Uterus (tissue), 4 donors: ENCODE measurements at places on chromosomes 3 and 15. TPM values are rescaled to one million over a fixed set of nuclear protein-coding genes. Genes with fewer than 3 reads are reported as not detected.

Gene HRG
- not detected for total RNA-seq

Gene FSTL1
- total RNA-seq = 356 TPM

Gene CKMT1B
- total RNA-seq = not detected

Gene GXYLT2
- total RNA-seq = 74.1 TPM

Gene GPR160
- not detected for total RNA-seq

- no peak for DNase-seq
Observed at GRCh38 chr3:129591932-129592331, 14.5 kb downstream of the PLXND1 start.

DNA sequence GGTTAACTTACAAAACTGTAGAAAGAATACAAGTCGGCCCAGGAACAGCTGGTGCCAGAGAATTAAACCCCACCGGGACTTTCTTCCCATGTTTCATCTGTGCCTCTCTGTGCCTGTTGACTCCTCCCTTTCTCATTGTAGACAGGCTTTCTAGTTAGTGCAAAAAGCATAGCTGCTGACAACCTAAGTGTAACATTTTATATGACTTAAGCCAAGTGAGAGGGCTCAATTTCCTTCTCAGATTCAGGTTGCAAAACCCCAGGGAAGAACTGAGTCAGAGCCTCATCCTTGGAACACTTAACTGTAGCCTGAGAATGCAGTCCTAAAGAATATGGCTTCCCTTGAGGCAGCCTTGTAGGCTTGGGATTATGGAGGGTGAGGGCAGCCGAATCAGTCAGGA is 302.5 kb upstream of the AZI2 start:
- no peak for DNase-seq

- DNase-seq = peak; percentile 67
Observed at GRCh38 chr3:72082186-72082715, 297.3 kb upstream of the PROK2 start.

GRCh38 chr3:125054449-125055329 is 1.1 kb downstream of the HEG1 start:
- DNase-seq = no peak

DNA sequence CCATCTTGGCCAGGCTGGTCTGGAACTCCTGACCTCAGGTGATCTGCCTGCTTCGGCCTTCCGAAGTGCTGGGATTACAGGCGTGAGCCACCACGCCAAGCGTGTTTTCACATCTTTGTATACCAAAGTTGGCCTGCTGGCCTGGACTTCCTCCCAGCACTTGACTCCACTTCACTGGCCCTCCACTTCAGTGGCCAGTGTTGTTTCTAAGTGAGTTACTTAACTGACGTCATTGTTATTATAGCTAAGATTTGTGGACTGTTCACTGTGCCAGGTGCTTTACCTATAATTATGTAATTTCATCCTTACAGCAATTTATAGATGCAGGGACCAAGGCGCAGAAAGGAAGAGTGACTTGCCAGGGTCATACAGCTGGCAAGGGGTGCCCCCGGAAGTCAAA is 52.0 kb downstream of the HRH1 start:
- no peak for DNase-seq

DNA sequence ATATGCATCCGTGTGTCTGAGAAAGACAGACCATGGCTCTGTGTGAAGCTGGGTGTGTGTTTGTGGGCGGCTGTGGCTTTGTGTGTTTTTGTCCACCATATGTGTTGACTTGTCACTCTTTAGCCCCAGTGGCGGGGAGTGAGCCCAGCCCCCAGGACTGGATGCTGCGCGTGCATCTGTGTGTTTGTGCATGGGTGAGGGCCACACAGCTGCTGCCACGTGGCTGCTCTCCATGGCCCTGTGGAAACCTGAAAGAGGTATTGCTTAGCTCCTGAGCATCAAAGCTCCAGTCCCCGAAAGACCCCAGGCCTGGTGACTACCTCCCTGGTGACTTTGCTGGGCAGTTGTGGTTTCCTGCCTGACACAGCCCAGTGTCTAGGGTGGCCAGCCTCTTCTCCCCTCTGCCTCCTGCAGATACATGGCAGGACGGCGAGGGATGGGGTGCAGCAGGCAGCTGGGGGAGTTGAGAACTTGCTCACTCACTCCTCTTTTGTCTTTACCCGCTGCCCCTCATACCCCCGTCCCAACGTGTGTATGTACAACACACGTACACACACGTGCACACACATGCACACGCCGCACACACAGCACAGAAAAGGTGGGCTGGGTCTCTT is 6.5 kb downstream of the EPHB3 start:
- no peak for DNase-seq

DNA sequence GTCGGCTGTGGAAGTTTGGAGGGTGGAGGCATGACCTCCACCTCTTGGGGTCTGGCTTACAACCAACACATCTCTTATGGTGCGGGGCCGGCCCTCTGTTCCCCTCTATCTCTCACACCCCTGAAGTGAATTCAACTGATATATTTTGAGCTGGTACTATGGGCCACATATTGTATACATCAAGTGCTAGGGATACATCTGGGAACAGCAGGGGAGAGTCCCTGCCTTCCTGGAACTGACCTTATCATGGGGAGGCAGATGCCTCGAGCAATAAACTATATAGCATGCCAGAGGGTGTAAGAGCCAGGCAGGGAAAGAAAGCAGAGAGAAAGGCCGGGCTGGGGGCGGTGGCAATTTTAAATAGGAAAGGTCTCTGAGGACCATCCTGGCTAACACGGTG is 60.4 kb upstream of the TRPM1 start:
- no peak for DNase-seq

GRCh38 chr15:89976246-89976600 is 24.9 kb upstream of the ZNF710 start:
- no peak for DNase-seq

DNA sequence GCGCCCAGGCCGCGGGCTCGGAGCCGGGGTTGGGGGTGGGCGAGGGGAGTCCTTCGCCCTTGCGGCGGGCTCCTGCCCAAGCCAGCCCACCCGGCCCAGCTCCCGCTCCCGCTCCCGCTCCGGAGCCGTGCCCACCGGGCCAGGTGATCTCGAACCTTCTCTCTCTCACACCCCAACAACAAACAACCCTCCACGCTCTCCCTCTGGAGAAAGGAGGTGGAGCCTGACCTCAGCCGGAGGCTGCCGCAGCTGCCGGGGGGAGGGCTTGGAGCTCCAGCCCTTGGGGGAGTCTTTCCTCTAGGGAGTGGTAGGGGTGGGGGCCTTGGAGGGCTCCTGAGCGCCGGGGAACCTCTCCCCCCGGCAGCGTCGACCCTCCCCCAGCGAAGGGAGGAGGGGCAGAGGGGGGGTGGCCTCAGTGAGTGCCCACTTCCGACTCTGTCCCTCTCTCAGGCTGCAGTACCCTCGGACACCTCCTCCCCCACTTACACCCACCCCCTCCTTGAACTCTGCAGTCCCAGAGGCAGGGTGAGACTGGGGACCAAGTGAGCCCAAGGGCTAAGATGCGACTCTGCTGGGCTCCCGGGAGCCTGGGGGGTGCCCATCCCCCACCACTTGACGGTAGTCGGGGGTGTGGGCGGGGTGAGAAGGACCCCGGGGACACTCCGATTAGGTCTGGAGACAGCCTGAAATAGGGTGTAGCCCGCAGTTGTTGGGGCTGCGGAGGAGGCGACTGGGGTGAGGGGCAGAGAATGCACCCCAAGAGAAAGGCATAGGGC is 4.4 kb upstream of the BAHD1 start:
- DNase-seq = peak; percentile 36

- DNase-seq = peak; percentile 48
Observed at GRCh38 chr15:71252044-71252739, 136.9 kb downstream of the THSD4 start.

DNA sequence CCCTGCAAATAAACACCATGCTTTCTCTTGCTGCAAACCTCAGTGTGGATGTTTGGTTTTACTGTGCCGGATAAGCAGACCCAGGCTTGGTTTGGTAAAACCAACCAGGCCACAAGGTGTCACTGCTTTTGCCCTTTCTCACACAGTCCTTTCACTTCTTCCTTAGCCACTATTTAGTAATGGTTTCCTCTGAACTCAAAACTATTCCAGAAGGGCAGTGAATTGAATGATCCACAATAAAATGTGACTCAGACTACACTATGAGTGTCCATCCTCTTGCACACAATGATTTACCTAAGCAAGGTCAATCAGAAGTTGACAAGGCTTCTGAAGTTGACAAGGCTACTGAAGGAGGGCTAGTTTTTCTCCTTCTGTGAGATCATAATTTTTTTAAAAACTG is 552.4 kb upstream of the CCDC54 start:
- no peak for DNase-seq

GRCh38 chr3:18066899-18067582 is 324.6 kb upstream of the TBC1D5 start:
- no peak for DNase-seq

DNA sequence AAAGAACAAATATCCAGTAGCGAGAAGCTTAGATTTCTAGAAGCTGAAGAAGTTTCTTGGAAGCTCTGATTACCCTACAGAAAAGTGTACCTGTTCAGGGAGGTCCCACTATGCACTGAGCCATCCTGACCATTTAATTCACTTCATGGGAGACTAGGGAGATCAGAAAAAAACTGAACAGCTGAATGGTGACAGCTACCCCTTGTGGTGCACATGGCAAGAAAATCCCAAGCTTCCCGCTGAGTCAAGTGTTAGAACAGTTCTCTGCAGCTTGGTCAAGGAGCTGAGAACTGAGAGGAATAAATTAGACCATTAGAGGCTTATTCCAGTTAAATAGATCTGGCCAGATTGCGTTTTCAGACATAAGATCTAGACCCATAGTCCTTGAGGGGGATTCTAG is 197.2 kb upstream of the VEPH1 start:
- DNase-seq = no peak

GRCh38 chr3:188232656-188233055 is 78.7 kb downstream of the LPP start:
- no peak for DNase-seq

GRCh38 chr3:126438186-126438585 is 37.5 kb downstream of the ZXDC start:
- peak; percentile 4 for DNase-seq

- peak; percentile 94 for DNase-seq
Observed at GRCh38 chr15:80058851-80059785, at the start of gene ZFAND6. ZFAND6 (plus strand) TSS chr15:80059676; CDS start chr15:80120345, 60,669 bp downstream.

- DNase-seq = no peak
Observed at GRCh38 chr15:34941831-34942230, 27.7 kb downstream of the AQR start.

DNA sequence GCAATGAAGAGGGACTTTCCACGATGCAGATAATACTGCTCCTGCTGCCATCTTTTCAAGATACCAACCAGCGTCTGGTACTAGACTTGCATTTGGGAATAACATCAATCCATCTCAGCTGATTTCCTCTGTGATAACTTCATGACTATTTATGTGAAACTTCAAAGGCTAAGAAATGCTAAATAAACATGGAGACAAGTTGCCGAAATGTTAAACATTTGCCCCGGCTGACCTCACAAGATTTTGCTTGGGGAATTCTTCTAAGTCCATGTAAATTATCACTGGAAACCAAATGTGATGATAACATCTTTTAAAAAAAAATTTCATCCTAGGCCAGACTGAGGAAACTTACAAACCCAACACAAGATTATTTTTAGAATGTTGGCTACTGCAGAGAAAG is 185.8 kb upstream of the PRICKLE2 start:
- no peak for DNase-seq

GRCh38 chr3:57383838-57384237 is 91.4 kb upstream of the ASB14 start:
- DNase-seq = no peak

DNA sequence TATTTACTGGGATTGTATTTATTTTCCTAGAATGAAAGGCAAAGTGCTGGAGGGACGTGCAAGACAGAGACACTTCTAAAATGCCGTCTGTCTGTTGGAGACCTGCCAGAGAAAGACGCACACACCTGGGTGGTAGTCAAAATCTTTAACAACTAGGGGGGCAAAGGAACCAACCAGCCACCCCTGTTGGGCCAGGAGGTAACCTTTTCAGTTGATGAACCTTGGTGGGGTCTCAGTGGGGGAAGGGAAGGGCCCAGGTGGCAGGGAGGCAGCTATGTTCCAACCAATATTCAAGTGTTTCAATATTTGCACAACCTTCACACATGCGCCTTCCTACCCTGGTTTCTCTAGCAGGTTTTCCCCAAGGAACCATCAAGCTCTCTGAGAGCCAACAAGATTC is 99.0 kb downstream of the MEGF11 start:
- no peak for DNase-seq

GRCh38 chr3:106534206-106534605 is 665.4 kb upstream of the CBLB start:
- DNase-seq = no peak

DNA sequence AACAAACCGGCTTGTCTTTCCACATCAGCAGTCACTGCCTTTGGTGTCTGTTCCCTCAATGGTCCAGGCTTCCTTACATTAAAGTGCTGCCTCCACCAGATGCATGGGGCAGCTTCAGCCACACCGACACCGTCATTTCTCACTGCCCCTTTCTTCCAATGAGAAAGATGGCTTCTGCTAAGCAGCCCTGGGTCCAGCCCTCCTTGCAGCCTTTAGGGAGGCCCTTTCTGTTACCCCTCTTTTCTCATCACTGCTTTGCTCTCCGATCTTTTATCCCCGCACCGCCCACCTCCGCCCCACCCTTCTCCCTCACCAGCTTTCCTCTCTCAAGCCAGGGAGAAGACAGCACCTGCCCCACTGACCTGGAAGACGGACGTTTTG is 28.2 kb upstream of the CXCR6 start:
- DNase-seq = no peak

GRCh38 chr15:31925541-31925940 is 104.8 kb upstream of the CHRNA7 start:
- no peak for DNase-seq

DNA sequence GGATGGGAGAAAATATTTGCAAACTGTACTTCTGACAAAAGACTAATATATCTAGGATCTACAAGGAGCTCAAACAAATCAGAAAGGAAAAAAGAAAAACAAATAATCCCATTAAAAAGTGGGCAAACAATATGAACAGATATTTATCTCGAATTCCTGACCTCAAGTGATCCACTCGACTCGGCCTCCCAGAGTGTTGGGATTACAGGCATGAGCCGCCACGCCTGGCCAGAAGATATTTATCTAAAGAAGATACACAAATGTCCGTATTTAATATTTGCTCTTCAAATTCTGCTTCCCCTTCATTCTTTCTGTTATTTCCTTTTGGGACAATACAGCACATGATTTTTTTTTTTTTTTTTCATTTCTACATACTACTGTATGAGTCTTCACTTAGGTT is 151.7 kb upstream of the GRM7 start:
- no peak for DNase-seq

DNA sequence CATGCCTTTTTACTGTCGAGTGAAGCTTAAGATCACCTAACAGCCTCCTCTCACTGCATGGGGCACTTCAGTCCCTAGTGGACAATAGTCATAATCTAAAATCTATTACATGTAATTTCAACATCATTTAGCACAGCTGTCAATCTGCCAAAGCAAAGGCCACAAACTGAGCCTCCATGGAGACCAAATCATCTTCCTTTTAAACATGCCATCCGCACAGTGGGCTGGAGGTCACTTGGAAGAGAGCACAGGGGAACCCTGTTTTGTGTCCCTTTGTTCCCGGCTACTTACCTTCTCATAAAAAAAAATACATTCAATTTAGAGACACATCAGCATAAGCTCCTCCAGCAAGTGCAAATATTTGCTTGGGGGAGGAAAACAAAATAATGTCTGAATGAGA is 167.3 kb downstream of the SQOR start:
- DNase-seq = no peak
